Osteoblast (primary cell): ENCODE measurements at places on chromosomes 6 and 20. TPM values are rescaled to one million over a fixed set of nuclear protein-coding genes. Genes with fewer than 3 reads are reported as not detected.
A peak's percentile ranks its signal among the peaks of the same experiment; 100 is the strongest.

DNA sequence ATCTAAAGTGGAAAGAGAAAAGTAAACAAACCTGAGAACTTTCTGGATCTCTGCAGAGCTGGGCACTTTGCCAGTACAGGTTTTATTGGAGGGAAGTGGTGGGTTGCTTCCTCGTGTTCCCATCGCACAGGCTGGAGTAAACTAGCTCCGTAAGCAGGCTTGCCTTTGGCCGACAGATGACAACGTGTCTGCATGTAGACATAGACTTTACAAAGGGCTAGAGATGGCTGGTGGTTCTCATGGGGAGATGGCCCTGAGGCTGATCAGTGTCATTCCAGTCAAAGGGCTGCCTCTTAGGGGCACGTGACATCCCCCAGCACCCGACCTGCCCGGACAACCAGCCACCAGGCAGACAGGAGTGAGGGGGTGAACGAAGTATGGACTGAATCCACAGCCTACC lies 98.8 kb downstream of the YTHDF1 start:
- DNase-seq, result peak; percentile 59

DEFB132 gene
- total RNA-seq, result not detected in 2 replicates

DNA sequence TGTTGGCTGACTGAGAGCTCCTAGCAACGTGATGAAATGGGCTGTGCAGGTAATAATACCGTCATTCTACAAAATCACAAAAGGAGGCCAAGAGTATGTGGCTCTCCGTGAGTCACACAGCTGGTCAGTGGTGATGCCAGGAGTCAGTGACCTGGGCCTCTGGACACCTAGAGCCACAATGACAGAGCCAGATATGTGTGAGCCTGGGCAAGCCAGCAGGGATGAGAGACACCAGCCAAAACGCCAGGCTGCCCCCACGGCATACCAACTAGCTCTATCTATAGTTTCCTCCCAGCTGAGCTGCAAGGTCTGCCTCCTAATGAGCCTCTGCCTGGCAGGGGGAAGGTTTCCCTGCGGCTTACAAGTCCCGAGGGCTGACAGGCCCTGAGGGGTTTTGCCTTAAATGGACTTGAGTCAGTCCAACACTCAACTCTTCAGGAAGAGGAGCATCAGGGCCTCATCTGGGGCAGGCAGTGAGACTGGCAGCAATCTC lies 70.0 kb downstream of the CPNE5 start:
- peak; percentile 69 for DNase-seq

ANKRD60 gene
- total RNA-seq, result not detected in 2 replicates

GRCh38 chr6:129609635-129610034 lies 100.3 kb downstream of the ARHGAP18 start:
- DNase-seq, result no peak

GRCh38 chr6:159067334-159067733 lies 22.5 kb upstream of the TAGAP start:
- no peak for DNase-seq

CLIC5 gene
- not detected in 2 replicates for total RNA-seq

DNA sequence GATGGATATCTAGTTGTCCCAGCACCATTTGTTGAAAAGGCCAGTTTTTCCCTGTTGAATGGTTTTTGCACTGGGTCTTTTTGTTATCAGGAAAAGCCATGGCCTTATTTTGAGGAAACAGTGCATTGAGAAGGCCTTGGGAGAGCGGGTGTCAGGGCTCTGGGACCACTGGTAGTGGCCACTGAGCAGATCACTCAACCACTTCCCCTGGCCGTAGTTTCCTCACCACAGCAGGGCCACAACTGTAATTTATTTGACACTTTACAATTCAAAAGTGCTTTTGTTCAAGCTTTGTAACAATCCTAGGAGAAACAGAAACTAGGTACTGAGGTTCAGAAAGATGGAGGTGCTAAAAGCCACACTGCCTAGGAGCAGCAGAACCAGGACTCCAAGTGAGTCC lies 281.8 kb downstream of the GMDS start:
- DNase-seq, result no peak

GRCh38 chr6:129251669-129252376 lies 368.9 kb downstream of the LAMA2 start:
- DNase-seq, result peak; percentile 34

DNA sequence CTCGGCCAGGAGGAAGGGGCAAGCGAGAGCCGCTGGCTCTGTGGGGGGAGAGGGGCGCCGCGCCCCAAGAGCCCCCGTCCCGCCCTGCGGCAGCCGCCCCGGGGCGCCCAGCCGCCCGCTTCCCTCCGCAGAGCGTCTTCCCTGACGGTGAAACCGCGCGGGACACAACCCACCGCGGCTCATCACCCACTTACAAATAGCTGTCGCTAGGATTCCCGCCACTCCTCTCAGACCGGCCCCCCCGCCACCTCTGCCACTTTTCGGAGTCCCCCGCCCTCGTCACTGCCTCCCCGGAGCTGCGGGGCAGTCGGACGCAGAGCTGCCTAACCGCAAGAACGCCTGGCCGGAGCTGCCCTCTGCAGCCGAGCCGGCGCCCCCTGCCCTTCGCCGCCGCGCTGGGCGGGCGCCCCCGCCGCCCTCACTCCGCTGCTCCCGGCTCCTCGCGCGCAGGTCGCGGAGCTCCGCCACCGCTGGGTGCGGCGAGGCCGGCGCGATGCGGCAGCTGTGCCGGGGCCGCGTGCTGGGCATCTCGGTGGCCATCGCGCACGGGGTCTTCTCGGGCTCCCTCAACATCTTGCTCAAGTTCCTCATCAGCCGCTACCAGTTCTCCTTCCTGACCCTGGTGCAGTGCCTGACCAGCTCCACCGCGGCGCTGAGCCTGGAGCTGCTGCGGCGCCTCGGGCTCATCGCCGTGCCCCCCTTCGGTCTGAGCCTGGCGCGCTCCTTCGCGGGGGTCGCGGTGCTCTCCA lies at the start of gene SLC35D3:
Gene SLC35D3, plus strand, starts transcription at position 366 of the 749 bp plus-strand sequence. Its CDS starts 128 bp downstream, at position 494.
- DNase-seq, result peak; percentile 93

NT5E gene
- 219 and 280 TPM in 2 replicates for total RNA-seq

DNA sequence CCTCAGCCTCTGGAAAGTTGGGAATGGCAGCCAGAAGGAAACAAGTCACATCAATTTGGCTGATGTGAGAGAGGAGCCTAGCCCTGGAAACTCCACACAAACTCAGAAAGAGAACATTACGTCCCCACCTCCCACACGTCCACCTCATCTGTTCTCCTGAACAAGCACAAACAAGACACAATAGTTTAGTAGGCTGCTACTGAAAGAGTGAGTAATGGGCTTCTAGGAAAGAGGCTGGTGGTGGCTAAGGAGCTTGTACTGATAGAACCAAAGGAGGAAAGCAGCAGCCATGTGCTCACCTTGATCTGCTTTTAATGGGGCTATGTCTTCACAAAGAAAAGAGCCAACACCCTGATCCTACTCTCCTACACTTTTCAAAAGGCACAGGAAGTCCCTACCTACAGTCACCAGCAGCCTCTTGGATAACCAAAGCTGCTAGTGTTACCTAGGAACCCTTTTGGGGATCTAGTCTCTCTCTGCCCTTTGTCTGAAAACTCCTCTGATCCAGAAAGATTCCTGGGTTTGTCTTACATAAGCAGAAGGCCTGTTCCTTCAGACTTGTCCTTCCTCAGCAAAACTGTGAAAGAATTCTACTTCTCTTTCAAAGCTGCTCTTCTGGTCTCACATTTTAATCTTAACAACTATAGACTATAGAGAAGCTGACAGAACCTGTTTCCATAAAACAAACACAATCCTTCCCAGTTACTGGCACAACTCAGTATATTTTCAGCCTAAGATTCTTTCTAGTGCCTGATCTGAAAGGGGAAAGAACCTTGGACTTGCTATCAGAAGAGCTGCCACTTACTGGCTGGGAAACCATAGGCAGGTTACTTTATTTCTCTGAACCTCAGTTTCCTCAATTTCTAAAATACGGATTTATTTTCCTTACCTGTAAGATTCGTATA lies 3.1 kb downstream of the PLAGL2 start:
- DNase-seq, result no peak

EDN3 gene
- total RNA-seq, result not detected in 2 replicates

DNA sequence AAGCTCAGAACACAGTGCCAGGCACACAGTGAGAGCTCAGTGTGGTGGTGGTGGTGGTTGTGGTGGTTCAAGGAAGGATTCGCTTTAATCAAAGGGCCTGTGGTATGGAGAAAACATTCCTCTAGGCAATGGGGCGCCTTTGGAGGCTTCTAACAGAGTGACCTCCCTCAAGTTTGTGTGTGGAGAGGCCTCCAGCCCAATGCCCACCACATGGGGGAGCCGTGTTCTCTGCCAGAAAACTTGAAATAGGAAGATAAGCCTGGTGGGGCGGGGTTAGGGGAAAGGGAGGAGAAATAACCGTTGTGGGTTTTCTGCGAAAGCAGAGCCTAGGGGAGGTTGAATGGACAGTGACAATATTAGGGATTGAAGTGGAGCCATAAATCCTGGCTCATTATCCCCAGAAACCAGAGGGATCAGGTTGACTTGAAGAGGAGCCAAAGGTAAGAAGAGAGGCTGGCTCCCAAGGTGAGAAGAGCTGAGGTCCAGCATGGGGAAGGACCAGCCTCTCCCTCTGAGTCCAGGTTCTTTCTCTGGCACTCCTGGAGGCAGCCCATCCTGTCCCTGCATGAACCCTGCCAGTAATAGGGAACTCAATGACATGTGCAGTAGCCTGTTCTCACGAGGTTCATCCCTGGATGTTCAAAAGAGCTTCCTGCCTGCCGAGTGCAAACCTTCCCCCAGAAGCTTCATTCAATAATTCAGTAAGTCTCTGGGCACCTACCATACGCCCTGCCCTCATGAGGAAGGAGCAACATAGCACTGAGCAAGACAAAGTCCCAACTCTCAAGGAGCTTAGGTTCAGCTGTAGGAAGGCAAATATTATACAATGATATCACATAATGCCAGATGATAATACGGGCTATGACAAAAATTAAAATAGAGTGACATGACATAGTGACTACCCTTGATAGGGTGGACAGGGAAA lies 51.4 kb downstream of the TGM2 start:
- DNase-seq, result no peak

DNA sequence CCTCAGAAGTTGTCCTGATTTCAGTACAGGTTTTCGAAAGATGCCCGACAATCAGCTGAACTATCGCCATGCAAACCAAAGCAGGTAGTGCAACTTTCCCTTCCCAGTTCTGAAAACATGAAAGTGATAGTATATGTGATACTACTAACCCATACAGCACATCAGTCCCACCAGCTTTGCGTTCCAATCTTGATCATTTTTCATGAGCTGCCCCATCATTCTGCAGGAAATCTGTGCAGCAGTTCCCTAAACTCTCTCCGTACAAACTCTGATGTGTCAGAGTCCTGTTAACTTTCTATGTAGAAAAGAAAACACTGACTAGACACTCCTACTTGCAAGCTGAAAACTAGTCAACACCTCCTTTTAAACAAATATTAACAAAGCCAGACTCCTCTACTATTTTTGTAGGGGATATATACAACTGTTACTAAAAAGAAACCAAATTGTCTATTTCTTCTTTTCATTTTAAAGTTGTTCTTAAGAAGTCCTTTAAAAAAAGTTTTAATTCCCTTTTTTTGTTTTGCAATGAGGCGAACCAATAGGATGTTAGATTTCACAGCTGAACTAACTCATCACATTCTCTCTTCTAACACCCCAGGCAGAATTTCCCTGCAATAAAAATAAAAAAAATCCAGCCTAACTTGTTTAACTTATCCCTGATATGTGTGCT lies 99.6 kb upstream of the DST start:
- DNase-seq, result no peak

- DNase-seq, result peak; percentile 91
These were observed 1.4 kb upstream of the POU3F2 start for GRCh38 chr6:98833057-98833306.

GRCh38 chr20:39036851-39037250 lies 74.7 kb downstream of the DHX35 start:
- no peak for DNase-seq

- DNase-seq, result peak; percentile 90
These were observed 187.4 kb upstream of the PROKR2 start for GRCh38 chr20:5504061-5504739.

SPDEF gene
- total RNA-seq, result 0.29 TPM in 1 of 2 replicates, not detected in the other

PREX1 gene
- 12.7 and 14.1 TPM in 2 replicates for total RNA-seq

ADGRF5 gene
- under 0.01 TPM in 2 replicates for total RNA-seq

DNA sequence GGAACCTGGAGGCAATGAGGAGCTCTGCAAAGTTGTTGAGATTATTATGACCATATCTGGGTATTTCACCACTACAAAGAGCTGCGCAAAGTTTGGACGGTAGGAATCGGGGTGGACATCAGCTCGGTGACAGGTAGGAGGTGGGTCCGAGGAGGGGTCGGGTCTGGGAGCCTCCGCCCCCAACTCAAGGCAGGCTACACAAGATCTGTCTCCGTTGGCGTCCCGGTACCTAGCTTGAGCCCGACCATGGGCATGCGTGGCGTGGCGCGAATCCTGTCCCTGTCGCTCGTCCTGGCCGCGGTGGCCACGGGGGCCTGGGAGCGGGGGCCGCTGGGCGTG lies 40.2 kb upstream of the ZNFX1 start:
- DNase-seq, result no peak

ZNF133 gene
- 18.0 and 19.5 TPM in 2 replicates for total RNA-seq

- DNase-seq, result no peak
These were observed 37.0 kb upstream of the PKHD1 start for GRCh38 chr6:52124126-52125121.

PGC gene
- total RNA-seq, result not detected in 2 replicates

TRIM40 gene
- not detected in 2 replicates for total RNA-seq

GRCh38 chr6:155190677-155191076 lies 73.1 kb upstream of the CLDN20 start:
- DNase-seq, result no peak

CDH26 gene
- total RNA-seq, result under 0.01 and 0.29 TPM in 2 replicates

DNA sequence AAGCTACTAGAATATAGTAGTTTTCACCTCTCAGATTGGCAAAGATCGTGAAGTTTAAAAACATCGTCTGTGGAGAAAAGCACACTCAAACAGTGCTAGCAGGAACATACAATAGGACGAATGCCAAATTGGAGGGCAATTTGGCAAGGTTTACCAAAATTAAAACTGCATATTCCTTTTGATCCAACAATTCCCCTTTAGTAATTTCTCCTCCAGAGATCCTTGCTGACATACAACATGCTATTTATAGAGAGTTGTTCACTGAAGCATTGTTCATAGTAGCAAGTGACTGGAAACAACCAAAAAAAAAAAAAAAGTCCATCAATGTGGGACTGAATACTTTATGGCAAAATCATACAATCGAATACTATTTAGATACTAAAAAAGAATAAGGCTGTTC lies 202.2 kb downstream of the ATXN1 start:
- DNase-seq, result no peak
